ENCODE measurements at places on chromosomes 6 and 20. TPM values are rescaled to one million over a fixed set of nuclear protein-coding genes. Genes with fewer than 3 reads are reported as not detected.

Gene LHFPL5
- polyA plus RNA-seq: not detected

Gene MED20
- 34.0 TPM for polyA plus RNA-seq

Gene TFAP2D
- not detected for polyA plus RNA-seq

Gene POU5F1
- polyA plus RNA-seq: 1.6 TPM

Gene NFKBIL1
- polyA plus RNA-seq: 8.9 TPM

Gene MBOAT1
- 2.2 TPM for polyA plus RNA-seq

Gene MAFB
- 1.7 TPM for polyA plus RNA-seq
